ENCODE measurements at places on chromosomes 11 and 22.

- DNase-seq: no peak
Measured at GRCh38 chr11:7576726-7577290, 63.0 kb downstream of the PPFIBP2 start.

DNA sequence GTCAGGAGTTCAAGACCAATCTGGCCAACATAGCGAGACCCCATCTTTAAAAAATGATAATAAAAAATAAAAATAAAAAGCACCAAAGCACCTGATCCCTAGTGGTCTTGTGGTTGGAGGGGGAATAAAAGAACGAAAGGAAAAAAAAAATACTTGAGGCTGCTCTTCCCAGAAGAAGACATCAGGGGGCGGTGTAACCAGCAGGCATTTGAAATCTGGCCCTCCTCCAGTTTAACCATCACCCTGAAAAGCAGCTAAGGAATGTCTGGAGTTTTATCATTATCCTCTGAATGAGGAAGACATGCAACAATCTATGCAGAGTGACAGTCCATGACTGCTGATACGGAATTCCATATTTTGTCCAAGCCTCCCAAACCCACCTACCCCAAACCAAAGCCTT, 5.6 kb upstream of the KCTD17 start:
- DNase-seq: no peak

DNA sequence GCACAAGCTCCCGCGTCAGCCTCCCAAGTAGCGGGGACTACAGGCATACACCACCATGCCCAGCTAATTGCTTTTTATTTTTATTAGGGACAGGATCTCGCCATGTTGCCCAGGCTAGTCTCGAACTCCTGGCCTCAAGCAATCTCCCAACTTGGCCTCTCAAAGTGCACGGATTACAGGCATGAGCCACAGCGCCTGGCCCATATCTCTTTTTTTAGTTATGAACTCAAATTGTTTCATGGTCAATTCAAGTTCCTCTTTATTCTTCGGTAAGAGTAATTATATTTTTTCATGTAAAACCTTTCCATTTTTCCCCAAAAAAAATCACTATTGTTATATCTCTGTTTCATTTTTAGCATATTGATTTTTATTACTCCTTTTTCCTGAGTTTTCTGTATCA, 25.5 kb downstream of the FCHSD2 start:
- no peak for DNase-seq

DNA sequence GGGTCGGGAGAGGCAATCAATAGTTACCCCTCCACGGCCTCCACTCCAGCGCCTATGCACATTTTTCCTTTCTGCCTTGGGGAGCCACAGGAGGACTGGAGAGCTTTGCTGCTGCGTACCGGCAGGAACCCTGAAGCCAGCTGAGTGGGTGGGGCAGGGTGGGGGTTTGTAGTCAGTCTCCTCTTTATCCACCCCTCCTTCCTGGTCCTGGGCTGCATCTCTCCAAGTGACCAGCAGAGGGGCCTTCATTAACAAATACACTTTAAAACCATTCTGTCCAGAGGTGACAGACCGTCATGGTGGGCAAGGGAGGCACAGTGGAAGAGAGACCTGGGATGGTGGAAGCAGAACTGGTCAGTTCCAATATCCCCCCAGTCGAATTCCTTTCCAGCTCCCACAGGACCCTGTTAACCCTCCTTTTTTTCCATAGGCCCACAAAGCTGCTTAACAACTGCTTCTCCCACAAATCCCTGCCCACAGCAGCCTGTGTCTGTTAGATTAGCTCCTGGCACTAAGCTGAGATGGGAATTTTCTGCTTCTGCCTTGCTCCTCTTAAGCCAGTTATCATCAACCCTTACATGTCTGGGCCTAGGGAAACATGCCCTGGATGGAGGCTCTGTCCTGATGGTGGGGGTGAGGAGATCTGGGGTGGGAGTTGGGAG, 3.9 kb upstream of the ABCG4 start:
- DNase-seq: no peak

DNA sequence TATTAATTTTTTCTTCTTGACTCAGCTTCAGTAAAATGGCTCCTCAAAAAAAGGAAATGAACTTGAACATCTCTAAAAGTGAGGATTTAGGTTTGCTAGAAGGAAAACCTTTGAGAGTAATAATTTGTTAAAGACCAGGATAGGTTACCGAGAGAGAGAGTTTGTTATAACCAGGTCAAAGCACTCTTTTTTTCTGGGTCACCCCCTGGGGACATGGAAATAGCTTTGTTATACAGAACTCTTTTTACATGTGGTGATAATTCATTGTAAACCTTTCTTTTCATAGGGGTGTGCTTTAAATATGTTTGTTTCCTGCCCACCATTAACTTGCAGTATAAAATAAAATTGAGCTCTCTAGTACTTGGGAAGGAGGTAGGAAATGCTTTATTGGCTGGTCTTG, 47.7 kb downstream of the DNAJC24 start:
- no peak for DNase-seq

DNA sequence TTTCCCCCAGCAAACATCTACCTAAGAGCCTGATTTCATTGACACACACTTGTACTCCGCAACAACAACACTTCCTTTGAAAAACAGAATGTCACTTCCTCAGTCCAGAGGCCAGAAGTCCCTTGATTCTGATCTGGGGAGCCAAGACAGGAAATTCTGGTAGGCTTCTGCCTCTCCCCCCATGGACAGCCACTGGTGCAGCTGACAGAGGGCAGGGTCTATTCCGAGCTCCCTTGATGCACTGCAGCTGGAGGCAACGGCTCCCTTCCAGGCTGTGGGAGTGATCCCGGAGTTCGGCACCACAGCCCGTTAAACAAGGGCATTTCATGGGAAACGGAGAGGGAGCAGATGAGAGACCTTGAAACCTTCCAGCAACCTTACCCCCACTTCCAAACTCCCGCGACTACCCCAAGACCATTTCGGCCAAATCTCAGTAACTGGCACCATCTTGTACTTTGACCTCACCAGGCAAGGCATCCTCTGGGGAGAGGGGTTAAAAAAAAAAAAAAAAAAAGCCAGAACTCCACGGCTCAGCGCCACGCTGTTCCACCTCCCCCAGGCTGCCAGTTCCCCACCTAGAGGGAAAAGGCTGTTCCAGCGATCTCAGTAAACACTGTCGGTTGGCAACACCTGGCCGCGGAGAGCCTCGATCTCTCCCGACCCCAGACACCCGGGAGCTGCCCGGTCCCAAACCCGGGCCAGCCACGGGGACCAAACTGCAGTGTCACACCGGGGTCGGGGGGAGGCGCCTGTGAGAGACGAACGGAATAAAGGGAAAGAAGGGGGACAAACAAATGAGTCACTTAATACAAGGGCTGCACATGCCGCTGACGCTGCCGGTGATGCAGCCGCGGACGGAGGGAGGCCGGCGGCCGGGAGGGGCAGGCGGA, 1.1 kb downstream of the GAB2 start:
- peak; percentile 49 for DNase-seq

GRCh38 chr22:48715511-48715910, 1112.2 kb downstream of the BRD1 start:
- DNase-seq: no peak

GRCh38 chr22:39311592-39312400, 7.6 kb downstream of the RPL3 start:
- DNase-seq: no peak

GRCh38 chr11:120210626-120211521, at the start of gene OAF:
Gene OAF, plus strand, starts transcription at chr11:120211032. Its CDS starts 248 bp downstream, at chr11:120211280.
- DNase-seq: peak; percentile 43

DNA sequence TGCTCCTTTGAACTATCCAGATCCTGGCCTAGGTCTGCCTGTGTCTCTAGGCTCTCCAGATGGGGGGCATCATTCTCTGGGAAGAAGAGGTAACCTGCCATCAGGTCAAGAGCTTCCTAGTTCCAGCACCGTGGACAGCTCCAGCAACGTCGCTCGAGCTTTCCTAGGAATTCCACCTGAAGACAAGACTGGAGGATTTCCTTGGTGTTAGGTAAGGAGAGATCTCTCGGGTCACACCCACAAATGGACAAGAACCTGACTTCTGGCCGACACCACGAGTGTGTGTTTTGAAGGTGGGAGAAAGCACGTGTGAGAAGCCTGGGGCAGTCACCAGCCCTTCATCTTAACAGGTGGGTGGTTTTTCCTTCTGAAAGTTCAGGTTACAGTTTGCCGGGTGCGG, 1.2 kb downstream of the PRG3 start:
- no peak for DNase-seq

- DNase-seq: no peak
Measured at GRCh38 chr11:15955595-15955994, 400.8 kb downstream of the SOX6 start.

GRCh38 chr11:101288392-101288791, 158.8 kb upstream of the PGR start:
- no peak for DNase-seq

GRCh38 chr11:10473371-10473770, 18.3 kb downstream of the AMPD3 start:
- no peak for DNase-seq

- no peak for DNase-seq
Measured at GRCh38 chr22:19522190-19522880, 1.9 kb downstream of the CLDN5 start.

GRCh38 chr11:64763526-64764039, 3.8 kb upstream of the PYGM start:
- no peak for DNase-seq

DNA sequence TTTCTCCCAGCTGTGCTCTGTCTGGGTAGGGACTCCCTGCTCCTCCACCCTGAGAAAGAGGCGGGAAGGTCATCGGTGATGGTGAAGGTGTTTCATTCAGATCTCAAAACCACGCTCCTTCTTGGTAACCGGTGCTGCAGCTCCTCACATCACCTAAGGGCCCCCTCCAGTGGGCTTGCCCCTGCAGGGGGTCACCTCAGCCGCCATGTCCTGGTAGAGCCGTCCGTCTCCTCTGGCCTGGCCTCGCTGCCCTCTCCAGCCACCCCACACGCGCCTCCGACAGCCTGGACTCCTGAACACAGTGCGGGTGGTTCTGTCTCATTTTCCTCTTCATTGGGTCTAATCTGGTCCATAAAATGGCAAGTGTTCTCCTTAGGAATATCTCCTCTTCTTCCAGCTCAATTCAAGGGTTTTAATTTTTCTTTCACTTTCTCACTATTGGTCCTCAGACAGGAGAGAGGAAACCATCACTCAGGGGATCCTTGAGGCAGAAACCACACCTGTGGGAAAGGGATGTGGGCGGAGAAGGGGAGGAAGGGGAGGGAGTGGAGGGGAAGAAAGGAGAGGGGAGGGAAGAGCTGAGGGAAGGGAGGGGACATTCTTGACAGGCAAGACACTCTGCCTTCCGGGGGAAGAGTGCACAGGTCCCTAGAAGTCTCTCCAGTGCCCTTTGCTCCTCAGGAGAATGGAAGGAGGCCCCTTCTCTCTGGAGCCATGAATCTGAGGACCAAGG, 1338.4 kb downstream of the TBC1D22A start:
- DNase-seq: no peak

DNA sequence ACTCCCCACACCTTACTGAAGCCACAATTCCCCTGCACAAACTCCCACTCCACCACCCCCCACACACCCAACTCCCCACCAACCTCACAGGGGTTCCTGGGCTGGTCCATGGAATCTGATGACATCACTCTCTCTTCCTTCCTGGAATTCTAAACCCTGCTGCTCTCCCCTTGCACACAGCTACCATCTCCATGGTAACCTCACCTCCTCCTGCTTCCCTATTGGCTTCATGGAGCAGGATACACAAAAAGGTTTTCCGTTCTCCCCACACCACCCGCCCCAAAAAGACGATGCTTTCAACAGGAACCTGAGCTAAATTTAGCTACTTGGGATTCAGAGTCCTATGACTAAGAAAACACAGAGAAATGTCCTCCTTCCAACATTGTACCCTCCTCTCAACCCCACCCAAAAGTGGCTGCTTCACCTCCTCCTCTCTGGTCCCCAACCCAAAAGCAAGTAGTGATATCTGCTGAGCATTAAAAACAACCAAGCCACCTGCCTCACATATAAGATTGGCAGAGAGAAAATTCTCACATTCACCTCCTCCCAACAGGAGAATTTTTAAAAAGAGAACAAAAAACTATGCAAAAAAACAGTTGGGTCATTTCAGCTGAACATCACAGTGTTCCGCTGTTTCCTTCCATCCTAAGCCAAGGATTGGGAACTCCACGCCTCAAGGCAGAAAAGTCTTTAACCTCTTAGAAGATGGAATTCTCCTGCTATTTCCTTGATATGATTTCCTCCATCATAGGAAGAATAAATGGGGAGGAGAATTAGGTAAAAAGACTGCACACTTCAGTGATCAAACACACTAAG, 66.9 kb downstream of the RBFOX2 start:
- DNase-seq: no peak

DNA sequence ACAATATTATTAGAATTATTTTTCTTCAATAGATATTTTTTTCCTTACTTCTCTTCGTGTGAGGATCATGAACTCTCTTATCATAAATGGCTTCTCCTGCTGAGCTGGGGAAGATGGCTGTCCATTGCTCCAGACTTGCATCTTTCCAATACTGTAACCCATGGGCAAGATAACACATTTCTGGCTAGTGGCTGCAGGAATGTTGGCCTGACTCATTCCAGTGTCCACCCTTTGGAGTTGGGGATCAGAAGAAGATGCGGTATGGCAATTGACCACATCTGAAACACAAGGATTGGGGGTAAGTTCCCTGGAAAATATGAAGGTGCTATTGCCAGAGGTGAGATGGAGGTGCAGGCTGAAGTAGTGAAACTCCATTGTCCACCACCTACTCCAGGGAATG, 92.8 kb downstream of the FAR1 start:
- no peak for DNase-seq

DNA sequence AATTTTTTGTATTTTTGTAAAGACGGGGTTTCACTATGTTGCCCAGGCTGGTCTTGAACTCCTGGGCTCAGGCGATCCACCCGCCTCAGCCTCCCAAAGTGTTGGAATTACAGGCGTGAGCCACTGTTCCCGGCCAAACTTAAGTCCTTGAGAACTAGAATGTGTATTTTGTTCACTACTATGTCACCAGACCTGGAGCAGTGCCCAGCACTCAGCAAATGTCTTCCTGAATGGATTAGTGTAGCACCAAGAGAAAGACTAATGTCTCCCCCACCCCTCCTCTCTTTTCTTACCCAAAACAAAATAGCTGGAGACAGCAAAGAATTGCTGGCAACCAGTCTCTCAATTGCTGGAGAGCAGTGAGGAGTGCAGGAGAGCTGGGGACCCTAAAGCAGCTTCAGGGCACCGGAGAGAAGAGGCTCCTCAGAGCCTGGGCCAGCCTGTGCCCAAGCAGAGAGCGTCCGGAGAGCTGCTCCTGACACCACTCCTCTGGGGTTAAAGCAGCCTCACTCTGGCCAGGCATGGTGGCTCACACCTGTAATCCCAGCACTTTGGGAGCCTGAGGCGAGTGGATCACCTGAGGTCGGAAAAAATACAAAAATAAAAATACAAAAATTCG, 14.9 kb downstream of the SLC25A18 start:
- DNase-seq: no peak

GRCh38 chr11:64971421-64972233, at the start of gene MAJIN:
Gene MAJIN, minus strand, starts transcription at chr11:64972108. Its CDS starts 12,703 bp downstream, at chr11:64959405.
- peak; percentile 83 for DNase-seq

GRCh38 chr22:44677871-44678555, 24.0 kb upstream of the PRR5 start:
- DNase-seq: no peak

DNA sequence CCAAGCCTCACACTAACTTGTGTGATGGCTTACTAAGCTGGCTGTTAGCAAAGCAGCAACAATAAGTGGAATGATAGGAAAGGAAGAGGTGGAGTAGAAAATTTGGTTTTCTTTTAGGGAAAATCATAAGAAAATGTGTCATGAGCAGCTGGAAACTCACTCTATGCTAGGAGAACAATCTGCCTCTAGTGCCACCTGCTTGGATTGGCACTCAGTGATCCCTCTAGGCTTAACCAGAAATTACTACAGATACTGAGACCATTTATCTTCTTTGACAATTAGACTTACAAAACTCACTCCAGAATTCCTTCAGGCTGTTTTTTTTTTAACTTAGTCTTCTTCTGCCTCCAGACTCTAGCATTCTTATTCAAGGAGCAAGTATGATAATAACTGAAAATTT, 117.3 kb downstream of the CD44 start:
- DNase-seq: no peak

Measured in activated naive CD4-positive, alpha-beta T cell (primary cell).